ENCODE measurements at places on chromosomes 7 and 10.

DNA sequence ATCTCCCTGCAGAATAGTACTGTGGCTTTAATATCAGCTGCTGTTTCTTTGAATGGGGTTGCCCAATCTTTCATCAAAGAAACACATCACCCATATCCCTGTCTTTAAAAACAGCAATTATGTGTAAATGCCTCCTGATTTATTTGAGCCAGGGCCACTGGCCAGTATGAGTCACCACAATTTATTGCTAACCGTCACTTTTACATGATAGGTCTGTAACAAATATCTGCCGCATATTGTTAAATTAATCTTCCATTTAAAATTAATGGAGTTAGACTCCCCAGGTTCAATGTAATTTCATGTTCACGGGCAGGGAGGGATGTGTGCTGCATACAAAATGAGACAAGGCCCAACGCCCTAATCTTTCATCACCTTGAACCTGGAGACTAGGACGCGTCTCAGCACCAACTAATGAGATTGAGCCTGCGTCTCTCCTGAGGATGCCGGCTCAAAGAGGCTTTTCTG, 673.4 kb downstream of the AUTS2 start:
- DNase-seq, result no peak

DNA sequence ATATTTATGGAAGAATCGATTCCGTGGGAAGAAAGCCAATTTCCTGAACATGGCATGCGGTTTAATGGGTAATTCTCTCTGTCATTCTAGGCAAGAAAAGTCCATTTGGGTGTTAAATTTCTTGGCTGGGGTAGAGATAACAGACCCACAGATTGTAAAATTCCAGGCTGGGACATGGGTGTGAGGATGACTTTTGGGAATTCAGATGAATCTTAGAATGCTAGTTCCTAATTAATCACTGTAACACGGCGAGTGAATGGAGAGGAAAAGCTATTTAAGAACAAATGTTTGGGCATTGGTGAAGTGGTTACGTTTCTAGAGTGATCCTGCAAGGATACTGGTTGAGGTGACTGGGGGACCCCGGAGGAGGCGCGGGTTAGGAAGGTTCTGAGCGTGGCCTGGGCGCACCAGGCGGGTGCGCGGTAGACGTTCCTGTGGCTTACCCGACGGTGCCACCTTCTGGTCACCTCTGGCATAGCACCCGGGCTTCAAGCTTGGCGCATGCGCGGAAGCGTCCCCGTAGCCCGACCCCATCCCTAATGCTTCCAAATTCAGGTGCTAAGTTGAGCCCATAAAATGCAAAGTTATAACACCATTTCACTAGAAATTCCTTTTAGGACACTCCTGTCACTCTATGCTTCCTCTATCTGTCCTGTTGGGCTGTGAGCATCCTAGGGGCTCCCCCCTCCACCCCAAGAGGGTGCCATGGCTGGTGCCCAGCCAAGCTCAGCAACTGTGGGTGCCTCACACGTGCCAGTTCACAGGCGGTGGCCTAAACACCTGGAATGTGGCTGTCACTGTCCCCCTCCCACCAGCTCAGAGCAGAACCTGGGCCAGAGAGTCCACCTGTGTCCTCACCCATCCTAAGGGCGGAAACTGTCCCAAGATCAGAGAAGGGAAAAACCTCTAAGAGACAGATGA, 104.4 kb downstream of the PTPRE start:
- DNase-seq, result peak; percentile 6

- DNase-seq, result no peak
These were observed 22.2 kb downstream of the TMEM209 start for GRCh38 chr7:130182990-130183389.

- no peak for DNase-seq
These were observed 305.3 kb downstream of the PRPF18 start for GRCh38 chr10:13892001-13892491.

DNA sequence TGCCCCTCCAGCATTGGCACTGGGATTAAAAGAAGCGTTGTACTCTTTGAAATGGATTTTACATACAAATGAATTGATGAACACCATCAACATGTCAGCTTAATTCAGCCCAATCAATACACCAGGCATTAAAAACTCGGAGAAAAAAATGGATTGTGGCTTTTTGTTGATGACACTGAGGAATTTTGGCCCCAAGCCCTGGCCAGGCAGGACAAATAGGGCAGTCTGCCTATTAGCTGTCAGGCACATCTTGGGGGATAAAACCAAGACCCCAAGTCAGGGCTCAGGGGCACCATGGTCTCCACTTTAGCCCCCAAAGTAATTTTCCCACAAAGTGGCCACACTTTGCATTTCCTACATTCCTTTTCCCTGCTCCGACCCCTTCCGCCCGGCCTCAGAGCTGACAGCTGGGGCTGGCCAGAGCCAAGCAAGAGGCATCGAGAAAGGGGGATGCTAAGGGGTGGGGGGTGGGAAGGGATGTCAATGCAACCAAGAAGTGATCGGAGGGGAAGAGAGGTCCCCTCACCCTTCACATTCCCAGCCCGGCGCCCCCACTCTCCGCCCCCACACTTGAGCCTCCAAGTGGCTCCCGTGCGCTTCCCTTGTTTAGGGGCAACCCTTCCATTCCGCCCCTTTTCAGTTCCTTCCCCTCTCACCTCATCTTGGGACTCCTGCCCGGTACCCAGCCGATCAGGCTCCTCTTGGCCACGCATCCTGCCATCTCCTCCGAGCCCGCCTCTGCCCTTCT, 711 bp downstream of the HIP1 start:
- DNase-seq, result no peak

DNA sequence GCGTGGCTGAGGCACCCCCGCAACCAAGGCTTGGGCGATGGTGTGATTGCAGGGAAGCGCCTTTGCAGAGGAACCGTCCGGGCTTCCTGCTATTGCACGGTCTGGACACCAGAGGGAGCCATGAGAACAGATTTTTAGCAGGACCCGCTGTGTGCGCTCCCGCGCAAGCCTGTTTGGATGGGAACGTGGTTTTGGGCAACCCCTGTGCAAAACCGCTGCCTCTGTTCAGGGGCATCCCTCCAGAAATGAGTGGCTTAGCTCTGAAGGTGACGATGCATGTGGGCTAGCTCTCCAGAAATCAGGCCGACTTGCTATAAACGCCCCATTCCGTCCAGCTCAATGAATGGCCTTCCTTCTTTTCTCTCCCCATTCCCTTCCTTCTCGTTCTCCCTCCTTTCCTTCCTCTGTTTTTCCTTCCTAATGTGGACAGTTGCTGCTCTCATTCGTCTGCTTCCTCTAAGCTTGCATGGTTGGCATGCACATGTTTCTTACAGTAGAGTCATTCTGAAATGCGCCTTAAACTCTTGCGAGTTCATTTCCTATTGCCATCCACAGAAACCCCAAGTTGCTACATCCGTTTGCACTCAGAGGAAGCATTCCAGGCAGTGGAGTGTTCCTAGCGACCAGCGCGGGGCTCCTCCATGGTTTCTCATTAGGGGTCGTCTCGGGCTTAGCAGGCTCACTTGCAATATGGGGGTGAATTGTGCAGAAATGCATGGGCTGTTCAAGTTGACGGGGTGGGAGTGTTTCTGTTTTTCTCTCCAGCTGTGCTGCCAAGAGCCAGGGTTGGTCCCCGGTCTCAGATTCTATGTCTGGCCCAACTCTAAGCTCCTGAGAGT, 302.5 kb upstream of the GALNT17 start:
- no peak for DNase-seq

- DNase-seq, result no peak
These were observed 15.7 kb upstream of the CDK1 start for GRCh38 chr10:60762554-60762953.

DNA sequence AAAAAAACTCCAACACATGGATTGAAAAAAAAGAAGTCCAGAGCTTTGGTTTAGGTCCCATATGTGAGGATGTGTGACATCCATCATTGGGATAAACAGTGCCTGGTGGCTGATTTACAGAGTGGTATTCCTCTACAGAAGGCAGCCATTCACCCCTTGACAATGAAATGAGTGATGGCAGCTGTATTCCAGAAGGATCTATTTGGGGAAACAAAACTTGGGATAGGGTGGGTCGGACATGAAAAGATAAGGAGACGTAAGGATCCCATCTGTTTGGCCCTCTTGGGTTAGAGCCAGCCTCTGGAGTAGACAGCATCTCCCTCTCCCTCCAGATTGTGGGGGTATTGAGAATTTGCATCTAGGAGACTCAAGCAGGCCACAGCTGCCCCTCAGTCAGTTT, 15.2 kb upstream of the CREB5 start:
- no peak for DNase-seq

- no peak for DNase-seq
These were observed 9.7 kb upstream of the GDF10 start for GRCh38 chr10:47290338-47290737.

DNA sequence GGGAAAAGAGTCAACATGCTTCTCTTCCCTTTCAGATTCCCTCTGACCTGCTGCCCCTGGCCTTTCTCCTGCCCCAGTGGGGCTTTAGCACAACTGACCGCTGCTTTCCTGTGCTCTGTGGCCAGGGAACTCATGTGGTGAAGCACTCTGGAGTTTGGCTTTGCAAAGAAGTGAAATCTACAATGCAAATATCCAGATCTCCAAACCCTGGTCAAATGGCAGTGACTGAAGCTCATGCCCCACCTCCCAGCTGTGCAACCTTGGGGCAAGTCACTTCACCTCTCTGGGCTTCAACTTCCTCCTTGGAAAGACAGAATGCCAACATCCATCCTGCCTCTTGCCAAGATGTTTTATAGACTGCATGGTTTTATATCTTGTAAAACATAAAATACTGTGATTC, 157.8 kb downstream of the NEURL1 start:
- DNase-seq, result no peak

Data from esophagus squamous epithelium (tissue), 5 donors.